ENCODE measurements at places on chromosomes 5 and 9. TPM values are rescaled to one million over a fixed set of nuclear protein-coding genes. Genes with fewer than 3 reads are reported as not detected.

DNA sequence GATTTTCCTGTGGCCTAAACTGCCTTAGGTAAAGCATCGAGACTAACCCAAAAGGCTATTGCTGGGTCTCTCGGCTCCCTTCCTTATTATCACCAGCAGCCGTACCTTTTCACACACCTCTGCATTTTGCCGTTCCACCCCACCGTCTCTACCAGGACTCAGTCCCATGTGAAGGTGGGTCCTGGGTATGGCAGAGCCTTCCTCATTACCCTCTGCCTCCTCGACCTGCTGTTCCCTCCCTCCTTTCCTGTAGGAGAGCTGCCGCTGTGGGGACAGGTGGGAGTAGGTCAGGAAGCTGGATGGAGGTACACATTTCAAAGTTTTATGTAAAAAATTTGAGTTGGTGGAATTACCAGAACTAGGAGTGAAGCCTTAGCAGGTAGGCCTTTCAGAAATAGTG lies 1.8 kb downstream of the CCL28 start:
- DNase-seq: no peak

DNA sequence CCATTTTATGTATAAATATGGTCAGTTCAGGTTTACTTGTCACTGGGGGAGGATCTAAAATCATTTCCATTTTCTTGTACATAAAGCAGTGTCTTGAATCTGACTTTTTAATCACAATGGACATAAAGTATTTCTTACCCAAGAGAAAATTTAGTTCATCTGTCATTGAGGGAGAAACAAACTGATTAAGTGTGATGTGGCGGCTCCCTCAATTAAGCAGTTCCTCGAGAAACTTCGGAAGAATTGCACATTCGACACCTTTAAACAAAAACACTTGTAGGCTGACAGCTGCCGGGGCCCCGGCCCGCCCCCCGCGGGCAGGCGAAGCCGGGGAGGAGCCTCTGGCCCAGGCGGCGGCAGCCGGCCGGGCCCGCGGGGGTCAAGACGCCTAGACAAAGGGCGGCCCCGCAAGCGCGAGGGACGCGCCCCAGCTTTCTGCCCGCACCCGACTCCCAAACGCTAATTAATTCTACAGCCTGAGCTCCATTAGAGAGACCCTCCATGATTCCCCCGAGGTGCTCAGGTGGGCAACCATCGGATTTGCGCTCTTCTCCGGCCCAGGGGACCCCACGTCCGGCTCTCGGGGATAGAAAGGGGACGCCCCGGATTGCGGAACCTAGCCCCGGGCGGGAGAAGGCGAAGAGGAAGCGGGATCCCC lies 750 bp downstream of the TRIM36 start:
- DNase-seq: no peak

Gene AGXT2
- not detected for total RNA-seq

Gene EIF4E1B
- total RNA-seq: not detected

Gene SLC35D2
- total RNA-seq: 1.1 TPM

Gene ABO
- not detected for total RNA-seq

Data from activated naive CD4-positive, alpha-beta T cell treated with anti-CD3 and anti-CD28 coated beads for 36 hours (primary cell).